ENCODE measurements at places on chromosomes 2 and 18.

DNA sequence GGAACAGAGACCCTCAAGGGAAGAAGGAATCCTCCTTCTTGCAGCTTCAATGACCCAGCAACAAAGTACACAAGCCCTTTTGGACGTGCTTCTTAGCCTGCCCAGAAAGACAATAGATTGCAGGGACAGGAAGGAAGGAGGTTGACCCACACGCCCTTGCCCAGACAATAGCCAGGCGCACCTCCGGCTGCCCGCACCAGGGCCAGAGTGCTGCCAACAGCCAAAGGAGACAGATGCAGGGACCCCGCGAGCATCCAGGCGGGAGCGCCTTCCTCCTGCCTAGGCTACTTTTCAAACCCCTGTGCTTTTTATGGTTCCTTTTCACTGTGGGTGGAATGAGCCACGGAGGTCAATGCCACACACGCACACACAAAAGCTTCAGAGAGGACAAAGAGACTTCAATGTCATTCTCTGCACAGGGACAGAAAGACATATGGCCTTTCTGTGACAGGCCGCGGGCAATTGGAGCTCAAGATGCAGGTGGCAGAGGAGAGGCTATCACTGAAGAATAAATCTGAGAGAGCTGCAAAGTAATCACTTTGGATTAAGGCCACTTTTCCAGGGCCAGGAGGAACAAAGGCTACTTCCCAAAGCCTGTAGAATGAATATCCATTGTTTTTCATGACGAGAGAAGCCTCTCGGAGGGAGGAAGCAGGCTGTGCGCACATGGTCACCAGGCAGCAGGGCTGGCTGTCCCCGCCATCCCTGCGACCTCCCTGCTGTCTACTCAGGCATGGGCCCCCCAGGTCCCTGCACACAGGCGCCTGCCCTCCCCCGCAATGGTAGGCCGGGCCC is 300.6 kb downstream of the EIPR1 start:
- peak; percentile 64 for DNase-seq

DNA sequence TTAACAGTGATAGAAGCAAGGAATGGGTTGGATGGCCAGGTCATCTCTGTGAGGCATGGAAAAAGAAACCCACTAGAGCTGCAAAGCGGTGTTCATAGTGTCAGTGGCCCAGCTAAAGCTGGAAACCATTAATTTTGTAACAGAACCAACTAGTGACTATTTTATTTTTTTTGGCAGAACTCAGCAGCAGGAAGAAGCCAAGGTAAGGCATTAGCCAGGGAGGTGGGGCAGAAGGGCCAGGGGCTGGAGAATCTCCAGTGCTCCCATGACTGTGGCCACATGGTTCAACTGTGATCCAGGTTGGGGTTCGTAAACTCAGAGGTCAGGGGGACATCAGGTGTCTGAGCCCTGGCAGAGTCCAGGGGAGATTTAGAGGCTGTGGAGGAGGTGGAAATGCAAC is 25.9 kb upstream of the YES1 start:
- no peak for DNase-seq

DNA sequence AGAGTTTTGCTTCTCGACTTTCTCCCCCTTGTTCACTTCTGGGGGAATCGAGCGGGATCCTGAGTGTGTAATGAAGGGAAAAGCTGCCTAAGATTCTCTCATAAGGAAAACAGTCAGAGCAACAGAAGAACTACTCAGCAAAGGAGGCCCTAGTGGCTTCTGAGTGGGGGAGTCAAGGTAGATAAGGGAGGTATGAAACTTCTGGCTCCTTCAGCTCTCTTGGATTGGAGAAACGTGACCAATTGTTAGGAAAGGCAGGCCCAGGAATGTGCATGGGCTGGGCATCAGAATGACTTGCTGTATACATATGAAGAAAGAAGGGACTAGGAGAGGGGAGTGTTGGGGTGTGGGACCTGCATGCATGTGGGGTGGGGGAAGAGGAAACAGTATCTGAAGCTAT is 73.1 kb downstream of the KCNS3 start:
- no peak for DNase-seq

DNA sequence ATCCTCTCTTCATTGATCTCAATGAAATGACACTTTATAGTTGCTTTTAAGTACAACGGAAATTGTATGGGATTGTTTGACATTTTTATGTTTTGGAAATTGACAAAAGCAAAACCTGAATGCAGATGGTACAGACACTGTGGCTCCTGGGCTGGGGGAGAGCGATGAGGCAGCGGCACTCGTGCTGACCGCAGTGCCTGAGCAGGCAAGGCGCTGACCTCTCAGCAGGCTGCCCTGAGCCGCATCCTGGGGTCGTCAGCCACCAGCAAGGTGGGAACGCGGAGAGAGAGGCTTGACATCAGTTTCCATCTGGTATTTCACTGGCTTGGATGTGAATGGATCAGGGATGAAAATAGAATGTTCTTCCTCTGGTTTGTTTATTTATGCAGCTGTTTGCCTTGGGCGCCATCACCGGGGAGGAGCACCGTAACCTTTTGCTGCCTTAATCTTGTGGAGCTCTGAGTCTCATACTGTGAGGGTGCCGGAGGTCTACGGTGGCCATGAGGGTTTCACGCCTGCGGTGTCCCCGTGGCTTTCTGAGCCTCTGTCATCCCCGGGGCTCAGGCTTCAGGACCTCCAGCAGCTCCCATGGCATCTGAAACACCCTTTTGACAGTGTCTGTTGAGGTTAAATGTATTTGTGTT is 94.8 kb upstream of the TPO start:
- no peak for DNase-seq

DNA sequence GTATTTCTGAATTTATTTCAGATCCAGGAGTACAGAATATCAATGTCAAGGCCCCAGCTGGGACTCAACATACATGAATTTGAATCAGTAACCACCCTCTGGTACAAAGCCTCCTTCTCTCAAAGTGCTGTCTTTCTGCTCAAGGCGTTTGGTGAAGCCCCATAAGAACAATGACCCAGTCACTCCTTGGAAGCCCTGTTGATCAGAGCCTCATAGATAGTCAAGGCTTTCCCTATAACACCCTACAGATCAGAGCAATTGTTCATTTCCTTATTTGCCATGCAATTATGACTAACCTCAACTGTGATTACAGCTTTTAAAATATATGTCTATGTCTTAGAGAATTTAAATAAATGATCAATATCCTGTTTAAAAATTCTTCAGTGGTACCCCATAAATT is 159.1 kb upstream of the CREB1 start:
- DNase-seq = no peak

DNA sequence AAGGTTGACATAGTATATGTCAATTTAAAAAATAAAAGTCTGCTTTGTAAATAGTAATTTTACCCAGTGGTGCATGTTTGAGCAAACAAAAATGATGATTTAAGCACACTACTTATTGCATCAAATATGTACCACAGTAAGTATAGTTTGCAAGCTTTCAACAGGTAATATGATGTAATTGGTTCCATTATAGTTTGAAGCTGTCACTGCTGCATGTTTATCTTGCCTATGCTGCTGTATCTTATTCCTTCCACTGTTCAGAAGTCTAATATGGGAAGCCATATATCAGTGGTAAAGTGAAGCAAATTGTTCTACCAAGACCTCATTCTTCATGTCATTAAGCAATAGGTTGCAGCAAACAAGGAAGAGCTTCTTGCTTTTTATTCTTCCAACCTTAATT is 78.6 kb upstream of the CSRNP3 start:
- DNase-seq = no peak

GRCh38 chr2:171553236-171553635 is 31.0 kb downstream of the CYBRD1 start:
- DNase-seq = no peak

DNA sequence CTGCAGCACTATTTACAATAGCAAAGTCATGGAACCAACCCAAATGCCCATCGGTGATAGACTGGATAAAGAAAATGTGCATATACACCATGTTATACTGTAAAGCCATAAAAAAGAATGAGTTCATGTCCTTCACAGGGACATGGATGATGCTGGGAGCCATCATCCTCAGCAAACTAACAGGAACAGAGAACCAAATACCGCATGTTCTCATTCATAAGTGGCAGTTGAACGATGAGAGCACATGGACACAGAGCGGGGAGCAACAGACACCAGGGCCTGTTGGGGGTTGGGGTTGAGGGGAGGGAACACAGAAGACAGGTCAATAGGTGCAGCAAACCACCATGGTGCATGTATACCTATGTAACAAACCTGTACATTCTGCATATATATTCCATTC is 33.5 kb downstream of the HNMT start:
- no peak for DNase-seq

GRCh38 chr2:216624251-216624650 is 9.0 kb upstream of the IGFBP2 start:
- no peak for DNase-seq

DNA sequence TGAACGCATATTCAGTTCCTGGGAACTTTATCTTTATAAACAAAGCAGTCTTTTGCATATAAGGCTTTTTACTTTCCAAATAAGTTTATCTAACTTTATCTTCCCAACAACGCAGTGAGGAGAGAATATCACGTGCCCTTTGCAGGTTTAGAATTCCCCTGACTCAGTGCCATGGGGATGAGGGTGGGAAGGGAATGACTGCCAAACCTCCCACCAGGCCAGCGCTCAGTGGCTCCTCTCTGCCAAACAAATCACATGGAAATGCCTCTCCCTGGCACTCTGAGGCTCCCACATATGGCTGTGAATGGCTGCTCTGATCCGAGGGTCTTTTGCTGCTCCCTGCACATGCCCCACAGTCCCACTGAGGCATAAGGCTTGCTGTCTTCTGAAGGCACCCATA is 158.3 kb downstream of the DNAH6 start:
- DNase-seq = no peak

- DNase-seq = no peak
Measured at GRCh38 chr18:76699923-76700322, 122.4 kb upstream of the ZNF236 start.

Measured in NCI-H187 (cell line).